GOT3 (cell line): ENCODE measurements at places on chromosomes 12 and 14.

DNA sequence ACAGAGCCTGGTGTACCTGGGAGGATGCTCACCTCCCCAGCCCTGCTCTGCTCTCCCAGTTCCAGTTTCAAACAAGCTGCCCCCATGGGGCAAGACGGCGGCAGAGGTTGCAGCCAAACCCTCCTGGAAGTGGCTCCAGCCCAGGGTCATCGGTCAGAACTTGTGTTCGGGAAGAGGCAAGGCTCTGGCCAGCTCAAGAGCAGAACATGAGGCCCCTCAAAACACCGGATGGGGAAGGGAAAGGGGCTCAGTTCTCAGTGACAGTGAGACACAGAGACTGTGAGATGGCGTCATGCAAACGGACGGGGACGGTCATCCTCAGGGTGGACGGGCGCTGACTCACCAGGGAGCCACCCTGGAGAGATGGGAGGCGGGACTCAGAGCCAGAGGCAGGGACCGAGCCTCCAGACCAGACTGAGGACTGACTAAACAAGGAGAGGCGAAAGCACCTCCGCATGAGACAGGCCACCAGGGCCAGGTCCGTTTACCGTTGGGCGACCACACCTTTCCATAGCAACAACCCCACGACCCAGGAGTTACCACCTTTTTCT is 63.9 kb upstream of the GALNT9 start:
- peak; percentile 20 for DNase-seq

- DNase-seq = no peak
Observed at GRCh38 chr12:98419081-98419794, 96.2 kb upstream of the TMPO start.

DNA sequence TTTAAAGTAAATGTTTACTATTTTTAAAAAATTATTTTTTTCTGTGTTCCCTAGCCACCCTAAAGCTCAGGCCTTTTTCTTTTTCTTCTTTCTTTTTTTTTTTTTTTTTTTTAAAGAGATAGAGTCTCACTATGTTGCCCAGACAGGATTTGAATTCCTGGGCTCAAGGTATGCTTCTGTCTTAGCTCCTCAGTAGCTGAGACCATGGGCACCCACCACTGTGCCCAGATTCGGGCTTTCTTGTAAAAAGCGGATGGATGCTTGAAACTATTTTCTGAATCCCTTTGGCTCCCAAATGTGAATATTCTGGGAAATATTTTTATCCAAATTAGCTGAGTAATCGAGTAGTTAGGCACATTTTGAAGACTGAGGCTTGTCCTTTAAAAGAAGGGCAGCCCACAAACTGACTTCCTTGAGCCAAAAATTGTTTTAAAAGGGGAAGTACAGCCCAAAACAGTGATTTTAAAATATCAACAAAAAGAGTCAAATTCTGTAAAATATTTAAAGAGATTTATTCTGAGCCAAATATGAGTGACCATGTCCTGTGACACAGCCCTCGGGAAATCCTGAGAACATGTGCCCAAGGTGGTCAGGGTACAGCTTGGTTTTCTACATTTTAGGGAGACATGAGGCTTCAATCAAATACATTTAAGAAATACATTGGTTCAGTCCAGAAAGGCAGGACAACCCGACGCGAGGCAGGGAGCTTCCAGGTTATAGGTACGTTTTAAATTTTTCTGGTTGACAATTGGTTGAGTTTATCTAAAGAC is 28.8 kb upstream of the HIGD1C start:
- no peak for DNase-seq

- no peak for DNase-seq
Observed at GRCh38 chr12:21599143-21599999, 5.3 kb downstream of the GYS2 start.

DNA sequence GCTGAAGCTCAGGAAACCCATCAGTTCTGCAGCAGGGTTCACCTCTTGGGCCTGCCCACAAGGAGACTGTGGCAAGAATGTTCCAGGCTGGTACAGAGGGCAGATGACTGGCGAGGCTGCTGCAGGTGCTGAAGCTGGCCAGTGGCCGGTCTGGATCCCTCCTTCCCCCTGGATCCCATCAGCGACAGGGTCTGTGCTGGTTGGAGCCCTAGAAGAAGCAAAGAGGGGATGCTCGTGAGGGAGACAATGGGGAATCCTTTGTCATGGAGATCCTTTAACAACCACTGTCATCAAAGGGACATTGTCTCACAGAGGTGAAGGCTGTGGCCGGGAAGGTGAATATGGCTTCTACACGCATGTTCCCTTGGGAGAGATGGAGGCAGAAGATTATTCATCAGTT is 211.4 kb upstream of the TMEM132C start:
- no peak for DNase-seq

DNA sequence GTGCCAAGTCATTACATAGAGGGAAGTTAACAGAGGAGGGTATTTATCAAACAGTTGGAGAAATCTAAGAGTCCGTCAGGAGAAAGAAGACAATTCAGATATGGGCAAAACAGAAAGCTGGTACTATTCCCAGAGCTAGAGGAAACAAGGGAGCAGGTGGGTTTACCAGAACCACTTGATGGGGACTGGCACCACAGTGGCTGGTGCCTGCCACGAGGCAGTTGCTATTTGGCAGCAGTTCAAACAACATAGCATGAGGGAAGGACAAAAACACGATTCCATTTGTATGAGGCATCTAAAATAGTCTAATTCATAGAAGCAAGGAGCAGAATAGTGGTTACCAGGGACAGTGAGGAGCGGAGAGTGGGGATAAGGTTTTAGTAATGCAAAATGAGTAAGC is 24.6 kb upstream of the KLRD1 start:
- no peak for DNase-seq

- no peak for DNase-seq
Observed at GRCh38 chr12:91561301-91561957, 378.8 kb upstream of the DCN start.

DNA sequence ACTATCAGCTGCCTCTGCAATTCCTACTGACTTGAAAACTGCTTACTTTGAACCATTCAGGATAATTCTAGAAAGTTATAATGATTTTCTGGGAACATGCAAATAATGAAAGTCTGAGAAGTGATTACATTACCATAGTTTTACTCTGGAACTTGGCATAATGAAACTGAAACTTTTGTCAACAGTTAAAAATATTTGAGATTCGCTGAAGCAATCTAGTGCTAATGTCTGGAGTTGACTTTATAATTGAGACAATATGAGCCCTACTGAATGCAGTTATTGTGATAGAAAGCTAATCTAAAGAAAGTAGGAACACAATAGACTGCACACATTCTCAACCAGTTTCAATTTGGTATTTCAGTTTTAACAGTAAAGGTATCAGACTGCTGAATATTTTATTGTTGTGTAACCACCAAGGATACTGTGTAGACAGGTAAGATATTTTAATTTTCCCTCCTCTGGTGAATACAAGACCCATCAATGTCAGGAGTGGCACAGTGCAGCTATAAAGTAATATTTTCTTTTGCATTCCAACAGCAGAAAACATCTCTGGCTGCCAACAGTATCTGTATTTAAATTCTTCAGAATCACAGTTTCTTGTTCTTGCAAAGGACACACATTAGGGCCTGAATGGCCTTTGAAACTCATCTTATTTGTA is 483.5 kb downstream of the ATP23 start:
- DNase-seq = no peak
